HT-29 (cell line): ENCODE measurements at places on chromosomes 13 and 19. TPM values are rescaled to one million over a fixed set of nuclear protein-coding genes. Genes with fewer than 3 reads are reported as not detected.

Gene IL12RB1
- not detected in 2 replicates for total RNA-seq

GRCh38 chr19:49084206-49085019 is 838 bp upstream of the SNRNP70 start:
- DNase-seq: no peak

Gene RETN
- not detected in 2 replicates for total RNA-seq

- DNase-seq: no peak
Observed at GRCh38 chr13:78383071-78383484, 220.3 kb downstream of the POU4F1 start.

GRCh38 chr13:71879129-71879535 is 12.1 kb upstream of the DACH1 start:
- peak; percentile 74 for DNase-seq

GRCh38 chr19:10206226-10206885 is 11.6 kb upstream of the DNMT1 start:
- DNase-seq: peak; percentile 9

Gene PROZ
- not detected in 2 replicates for total RNA-seq

GRCh38 chr19:20558571-20558970 is 7.0 kb downstream of the ZNF737 start:
- DNase-seq: no peak

DNA sequence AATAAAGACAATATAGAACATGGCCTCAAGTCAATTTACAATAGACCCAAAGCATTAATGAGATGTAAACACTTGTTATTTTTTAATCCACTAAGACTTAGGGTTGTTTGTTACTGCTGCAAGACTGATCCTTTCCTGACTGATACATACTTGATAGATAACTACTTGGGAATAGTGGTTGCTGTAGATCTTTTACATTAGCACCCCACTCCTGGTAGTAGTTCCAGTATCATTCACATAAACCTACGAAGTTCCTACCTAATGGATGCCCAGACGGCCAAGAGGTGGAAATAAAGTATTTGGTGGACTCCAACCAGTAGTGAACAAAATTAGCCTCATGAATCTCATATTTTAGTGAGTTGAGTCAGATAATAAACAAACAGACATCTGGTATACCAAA is 26.9 kb downstream of the ADGRE1 start:
- DNase-seq: no peak

GRCh38 chr13:48938308-48938943 is 37.3 kb upstream of the FNDC3A start:
- DNase-seq: no peak

- peak; percentile 99 for DNase-seq
Observed at GRCh38 chr19:43675269-43675879, 5.4 kb upstream of the PLAUR start.

DNA sequence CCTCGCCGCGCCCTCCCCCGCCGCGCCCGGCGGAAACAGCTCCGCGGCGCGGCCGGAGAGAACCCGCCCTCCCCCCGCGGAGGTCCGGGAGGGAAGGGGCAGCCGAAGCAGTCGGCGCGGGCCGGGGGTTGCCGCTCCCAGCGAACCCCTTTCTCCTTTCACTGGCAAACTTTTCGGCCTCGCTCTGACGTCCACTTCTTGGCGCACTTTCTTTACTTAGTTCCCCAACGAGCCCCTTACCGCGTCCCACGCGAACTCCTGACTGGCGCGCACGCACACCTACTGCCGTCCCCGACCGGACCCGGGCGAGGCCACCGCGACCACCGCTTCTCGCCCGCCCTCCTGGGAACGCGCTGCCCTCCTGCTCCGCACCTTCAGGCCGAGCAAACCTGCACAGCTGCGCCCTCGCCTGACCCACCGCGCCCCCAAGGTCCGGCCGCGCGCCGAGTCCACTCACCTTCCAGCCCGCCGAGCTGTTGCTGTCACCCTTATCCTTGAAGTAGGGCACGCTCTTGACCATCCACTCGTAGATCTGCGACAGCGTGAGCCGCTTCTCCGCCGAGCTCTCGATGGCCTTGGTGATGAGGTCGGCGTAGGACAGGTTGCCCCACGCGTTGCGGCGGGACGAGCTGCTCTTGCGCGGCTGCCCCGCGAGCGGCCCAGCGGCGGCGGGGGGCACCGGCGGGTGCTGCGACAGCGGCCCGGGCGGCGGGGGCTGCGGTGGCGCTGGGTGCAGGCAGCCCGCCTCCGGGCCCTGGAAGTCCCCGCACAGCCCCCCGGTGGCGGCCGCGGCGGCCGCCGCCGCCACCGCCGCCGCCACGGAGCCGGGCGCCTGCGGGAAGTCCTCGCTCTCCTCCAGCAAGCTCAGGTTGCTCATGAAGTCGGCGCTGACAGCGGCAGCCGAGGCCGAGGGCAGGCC is 1.1 kb downstream of the FOXO1 start:
- DNase-seq: peak; percentile 67

Gene CACNG7
- total RNA-seq: not detected in 2 replicates

Gene ZNF415
- not detected in 2 replicates for total RNA-seq

- DNase-seq: no peak
Observed at GRCh38 chr13:22915442-22916082, 265.2 kb upstream of the SGCG start.

DNA sequence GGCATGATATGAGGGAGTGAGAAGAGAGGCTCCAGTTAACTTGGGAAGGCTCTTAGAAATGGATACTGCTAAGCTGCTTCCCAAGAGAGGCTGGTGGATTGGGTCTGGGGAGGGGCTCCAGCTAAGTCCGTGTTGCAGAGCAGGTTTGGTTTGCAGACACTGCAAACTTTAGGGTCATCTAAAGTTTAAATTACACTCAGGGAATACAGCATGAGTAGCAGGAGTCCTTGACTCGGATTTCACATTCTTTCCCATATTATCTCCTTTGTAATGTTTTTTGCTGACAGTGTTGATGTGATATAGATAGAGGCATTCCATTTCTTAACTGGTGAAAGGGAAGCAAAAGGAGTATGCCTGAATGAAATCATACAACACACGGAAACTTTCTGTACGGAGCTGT is 31.9 kb downstream of the SGCG start:
- no peak for DNase-seq

DNA sequence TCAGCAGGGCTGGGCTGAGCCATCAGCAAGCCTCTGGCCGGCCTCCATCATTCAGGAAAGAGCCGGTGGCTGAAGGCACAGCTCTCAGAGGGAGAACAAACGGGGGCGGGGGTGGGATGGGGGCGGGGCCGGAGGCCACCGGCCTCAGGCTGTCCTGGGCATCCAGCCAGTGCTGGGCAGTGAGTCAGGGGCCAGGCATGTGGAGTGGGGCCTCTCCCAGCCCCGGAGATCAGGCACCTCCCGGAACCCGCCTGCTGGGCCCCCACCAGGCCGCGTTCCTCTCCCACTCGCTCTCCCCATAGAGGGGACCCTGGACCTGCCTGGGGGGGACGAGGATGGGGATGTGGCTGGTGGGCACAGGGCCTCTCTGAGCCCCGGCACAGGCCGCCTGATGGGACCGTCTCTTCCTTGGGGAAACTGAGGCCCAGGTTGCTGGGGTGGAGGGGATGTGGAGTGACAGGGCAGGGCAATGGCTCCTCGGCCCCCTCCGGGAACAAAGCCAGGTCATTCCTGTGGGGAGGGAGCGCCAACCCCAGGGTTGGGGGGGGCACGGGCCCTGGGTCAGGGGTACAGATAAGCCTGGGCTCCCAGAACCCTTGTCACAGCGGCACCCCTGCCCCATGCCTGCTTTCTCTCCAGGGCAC is 12.9 kb downstream of the SPC24 start:
- DNase-seq: peak; percentile 90

GRCh38 chr19:32227561-32228165 is 117.7 kb upstream of the ZNF507 start:
- DNase-seq: no peak

Gene NCCRP1
- total RNA-seq: 0.31 TPM in 1 of 2 replicates, not detected in the other

DNA sequence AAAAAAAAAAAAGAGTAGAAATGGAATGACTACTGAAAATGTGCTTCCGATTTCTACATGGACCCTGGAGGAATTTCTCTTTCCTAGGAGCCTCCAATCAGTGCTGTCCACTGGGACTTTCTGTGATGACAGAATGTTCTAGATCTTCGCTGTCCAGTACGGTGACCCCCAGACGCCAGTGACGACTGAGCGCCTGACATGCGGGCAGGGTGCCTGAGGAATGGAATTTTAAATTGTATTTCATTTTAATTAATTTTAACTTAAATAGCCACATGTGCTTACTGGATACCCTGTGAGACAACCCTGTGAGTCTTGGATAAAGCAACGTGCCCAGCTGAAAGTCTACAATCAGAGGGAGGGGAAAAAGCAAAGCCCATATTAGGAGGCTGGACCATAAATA is 4.1 kb upstream of the TLE6 start:
- DNase-seq: no peak

Gene HSD11B1L
- total RNA-seq: 2.1 and 4.1 TPM in 2 replicates

Gene IGFL3
- not detected in 2 replicates for total RNA-seq

DNA sequence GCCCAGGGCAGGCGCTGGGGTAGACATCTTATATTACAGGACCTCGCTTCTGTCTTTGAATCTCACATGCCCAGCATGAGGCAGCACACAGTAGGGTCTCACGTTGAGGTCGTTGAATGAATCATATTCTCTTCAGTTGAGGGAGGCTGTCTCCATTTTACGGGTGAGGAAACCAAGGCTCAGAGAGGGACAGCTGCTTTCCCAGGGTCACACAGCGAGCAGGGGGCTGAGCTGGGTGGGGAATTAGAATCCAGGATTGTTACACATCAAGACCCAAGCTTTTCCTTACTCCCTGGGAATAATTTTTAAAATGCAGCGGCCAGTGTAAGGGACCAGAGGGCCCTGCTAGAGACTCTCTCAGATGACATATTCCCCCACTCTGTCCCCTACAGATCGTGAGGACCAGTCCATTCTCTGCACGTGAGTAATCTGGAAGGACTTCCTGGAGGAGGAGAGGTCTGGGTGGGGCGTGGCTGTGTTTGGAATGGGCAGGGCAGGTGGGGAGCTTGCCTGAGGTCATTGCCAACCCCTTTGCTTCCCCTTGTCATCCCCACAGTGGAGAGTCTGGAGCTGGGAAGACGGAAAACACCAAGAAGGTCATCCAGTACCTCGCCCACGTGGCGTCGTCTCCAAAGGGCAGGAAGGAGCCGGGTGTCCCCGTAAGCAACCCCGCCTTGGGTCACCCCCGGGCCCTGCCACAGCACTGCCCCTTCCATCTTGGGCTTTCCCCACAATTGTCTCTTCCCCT is 19.4 kb downstream of the MYH14 start:
- no peak for DNase-seq

GRCh38 chr19:33242131-33242530 is 16.5 kb upstream of the SLC7A10 start:
- no peak for DNase-seq

Gene MCEMP1
- total RNA-seq: not detected in 2 replicates

GRCh38 chr13:35729926-35730627 is 253.6 kb upstream of the MAB21L1 start:
- no peak for DNase-seq

DNA sequence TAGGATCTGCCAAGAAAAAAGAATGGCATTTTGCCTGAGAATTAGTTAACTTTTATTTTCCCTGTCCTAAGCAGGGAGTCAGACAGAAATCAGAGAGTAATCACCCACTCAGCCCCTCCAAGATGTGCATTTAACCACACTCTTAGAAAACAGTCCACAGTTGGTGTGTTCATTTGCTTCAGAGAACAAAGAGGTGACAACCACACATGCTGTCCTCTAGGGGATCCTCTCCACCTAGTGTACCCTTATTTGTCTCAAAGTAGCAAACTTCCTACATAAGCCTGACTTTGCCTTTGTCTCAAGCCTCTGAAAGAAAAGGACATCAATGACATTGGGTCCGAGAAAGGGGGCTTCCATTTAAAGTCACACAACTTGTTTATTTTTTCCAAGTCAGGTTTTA is 107.0 kb upstream of the RFC3 start:
- no peak for DNase-seq

GRCh38 chr13:114125589-114125988 is 6.8 kb downstream of the RASA3 start:
- DNase-seq: no peak

Gene ZNF468
- 30.4 and 31.0 TPM in 2 replicates for total RNA-seq

DNA sequence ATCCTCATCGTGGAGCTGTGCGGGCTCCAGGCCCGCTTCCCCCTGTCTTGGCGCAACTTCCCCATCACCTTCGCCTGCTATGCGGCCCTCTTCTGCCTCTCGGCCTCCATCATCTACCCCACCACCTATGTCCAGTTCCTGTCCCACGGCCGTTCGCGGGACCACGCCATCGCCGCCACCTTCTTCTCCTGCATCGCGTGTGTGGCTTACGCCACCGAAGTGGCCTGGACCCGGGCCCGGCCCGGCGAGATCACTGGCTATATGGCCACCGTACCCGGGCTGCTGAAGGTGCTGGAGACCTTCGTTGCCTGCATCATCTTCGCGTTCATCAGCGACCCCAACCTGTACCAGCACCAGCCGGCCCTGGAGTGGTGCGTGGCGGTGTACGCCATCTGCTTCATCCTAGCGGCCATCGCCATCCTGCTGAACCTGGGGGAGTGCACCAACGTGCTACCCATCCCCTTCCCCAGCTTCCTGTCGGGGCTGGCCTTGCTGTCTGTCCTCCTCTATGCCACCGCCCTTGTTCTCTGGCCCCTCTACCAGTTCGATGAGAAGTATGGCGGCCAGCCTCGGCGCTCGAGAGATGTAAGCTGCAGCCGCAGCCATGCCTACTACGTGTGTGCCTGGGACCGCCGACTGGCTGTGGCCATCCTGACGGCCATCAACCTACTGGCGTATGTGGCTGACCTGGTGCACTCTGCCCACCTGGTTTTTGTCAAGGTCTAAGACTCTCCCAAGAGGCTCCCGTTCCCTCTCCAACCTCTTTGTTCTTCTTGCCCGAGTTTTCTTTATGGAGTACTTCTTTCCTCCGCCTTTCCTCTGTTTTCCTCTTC is 6.3 kb downstream of the MYADM start:
- no peak for DNase-seq

GRCh38 chr13:64591971-64592370 is 2638.2 kb downstream of the PCDH9 start:
- DNase-seq: no peak

DNA sequence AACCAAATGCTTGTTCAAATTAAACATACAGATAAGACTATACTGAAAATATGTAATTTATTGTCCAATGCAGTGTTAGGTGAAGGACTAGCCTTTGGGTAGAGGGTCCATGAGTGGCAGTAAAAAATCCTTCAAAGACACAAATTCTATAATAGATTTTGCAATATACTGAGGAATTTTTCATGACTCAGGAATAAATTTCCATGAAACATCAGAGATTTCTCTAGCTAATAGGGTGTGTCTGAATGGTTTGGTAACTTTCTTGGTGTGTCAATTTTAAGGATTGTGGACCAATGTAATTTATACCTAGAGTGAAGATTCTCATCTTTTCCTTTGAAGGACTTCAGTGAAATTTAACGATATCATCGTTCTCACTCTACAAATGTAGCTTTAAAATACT is 546.7 kb downstream of the SLITRK5 start:
- DNase-seq: no peak

Gene LILRA1
- total RNA-seq: not detected in 2 replicates
